ENCODE measurements at places on chromosomes 1 and 21.

- no peak for DNase-seq
Measured at GRCh38 chr1:4980211-4980610, 325.8 kb downstream of the AJAP1 start.

DNA sequence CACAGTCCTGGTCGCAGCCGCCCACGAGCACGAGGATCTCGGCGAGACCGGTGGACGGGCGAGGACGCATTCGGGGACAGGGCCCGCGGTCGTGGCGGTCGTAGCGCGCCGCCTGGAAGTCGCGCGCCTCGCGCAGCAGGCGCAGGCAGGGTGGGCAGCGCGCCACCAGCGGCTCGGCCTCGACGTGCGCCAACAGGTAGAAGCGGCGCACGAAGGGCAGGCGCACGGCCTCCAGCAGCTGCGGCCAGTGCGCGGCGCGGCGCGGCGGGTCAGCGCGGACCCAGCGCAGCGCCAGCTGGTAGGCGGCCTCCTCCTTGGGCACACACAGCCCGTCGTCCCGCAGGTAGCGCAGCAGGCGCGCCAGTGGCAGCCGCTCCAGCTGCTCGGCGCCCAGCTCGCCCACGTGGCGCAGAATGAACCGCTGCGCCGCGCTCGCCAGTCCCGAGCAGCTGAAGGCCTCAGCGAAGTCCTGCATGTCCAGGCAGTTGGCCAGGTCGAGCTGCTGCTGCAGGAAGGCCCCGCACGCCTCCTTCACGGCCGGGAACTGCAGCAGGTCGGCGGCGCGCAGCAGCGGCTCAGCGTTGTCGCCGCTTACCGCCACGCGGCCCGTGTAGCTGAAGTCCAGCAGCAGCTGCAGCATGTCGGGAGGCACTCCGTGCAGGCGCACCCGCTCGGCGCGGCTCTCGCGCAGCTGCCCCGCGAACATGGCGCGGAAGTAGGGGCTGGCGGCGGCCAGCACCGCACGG, 573 bp downstream of the KLHL21 start:
- DNase-seq = no peak

GRCh38 chr1:14334336-14335176, 263.9 kb upstream of the KAZN start:
- DNase-seq = no peak

- no peak for DNase-seq
Measured at GRCh38 chr1:115842948-115843347, 2.0 kb upstream of the NHLH2 start.

GRCh38 chr1:226676381-226676780, 62.7 kb downstream of the ITPKB start:
- no peak for DNase-seq

- no peak for DNase-seq
Measured at GRCh38 chr1:53781654-53782053, 42.7 kb upstream of the GLIS1 start.

GRCh38 chr1:70915258-70916033, 132.2 kb downstream of the PTGER3 start:
- no peak for DNase-seq

DNA sequence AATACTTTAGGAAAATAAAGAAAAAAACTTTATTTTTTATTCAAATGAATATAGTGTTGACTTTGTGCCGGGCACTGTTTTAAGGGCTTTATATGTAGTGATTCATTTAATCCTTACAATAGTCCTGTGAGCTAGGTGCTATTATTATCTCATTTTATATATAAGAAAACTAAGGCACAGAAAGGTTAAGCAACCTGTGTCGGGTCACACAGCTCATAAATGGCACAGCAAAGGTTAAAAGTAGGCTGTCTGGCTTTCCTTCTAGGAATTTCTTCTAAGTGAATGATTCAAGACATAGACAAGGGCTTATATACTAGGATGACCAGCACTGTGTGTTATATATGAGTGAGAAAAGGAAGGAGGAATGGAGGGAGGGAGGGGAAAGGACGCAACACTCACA, 35.4 kb downstream of the SEC16B start:
- DNase-seq = no peak

- DNase-seq = no peak
Measured at GRCh38 chr1:41245659-41246058, 3.6 kb upstream of the SCMH1 start.

GRCh38 chr1:30290581-30290980, 432.8 kb downstream of the MATN1 start:
- no peak for DNase-seq

GRCh38 chr1:58572690-58573089, 4.4 kb downstream of the TACSTD2 start:
- no peak for DNase-seq

- no peak for DNase-seq
Measured at GRCh38 chr1:187275985-187276575, 447.3 kb downstream of the PLA2G4A start.

GRCh38 chr1:43292216-43292615, 6.8 kb upstream of the C1orf210 start:
- no peak for DNase-seq

GRCh38 chr1:212106286-212106792, 70.8 kb downstream of the DTL start:
- DNase-seq = no peak

DNA sequence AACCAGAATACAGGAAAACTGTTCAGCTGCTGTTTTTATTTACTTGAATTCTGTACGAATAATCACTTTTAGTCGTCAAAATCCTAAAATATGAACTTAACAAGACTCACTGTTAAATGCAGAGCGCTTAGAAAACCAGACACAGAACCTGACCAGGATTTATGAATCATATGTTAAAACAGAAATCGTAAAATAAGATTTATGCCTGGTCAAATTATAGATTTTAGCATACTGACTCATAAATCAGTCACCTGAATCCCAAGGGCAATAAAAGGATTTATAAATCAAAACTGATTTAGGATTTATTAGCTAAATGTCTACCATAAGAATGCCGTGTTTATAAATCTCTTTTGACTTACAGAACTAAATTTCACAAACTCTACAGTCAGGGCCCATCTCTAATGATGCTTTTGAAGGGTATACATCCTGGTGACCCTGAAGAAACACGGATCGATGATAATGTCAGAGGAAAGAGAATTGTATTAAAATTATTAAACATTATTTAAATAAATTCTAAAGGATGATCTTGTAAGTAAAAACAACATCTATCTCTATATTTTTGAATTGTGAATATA, 28.8 kb downstream of the CYYR1 start:
- no peak for DNase-seq

DNA sequence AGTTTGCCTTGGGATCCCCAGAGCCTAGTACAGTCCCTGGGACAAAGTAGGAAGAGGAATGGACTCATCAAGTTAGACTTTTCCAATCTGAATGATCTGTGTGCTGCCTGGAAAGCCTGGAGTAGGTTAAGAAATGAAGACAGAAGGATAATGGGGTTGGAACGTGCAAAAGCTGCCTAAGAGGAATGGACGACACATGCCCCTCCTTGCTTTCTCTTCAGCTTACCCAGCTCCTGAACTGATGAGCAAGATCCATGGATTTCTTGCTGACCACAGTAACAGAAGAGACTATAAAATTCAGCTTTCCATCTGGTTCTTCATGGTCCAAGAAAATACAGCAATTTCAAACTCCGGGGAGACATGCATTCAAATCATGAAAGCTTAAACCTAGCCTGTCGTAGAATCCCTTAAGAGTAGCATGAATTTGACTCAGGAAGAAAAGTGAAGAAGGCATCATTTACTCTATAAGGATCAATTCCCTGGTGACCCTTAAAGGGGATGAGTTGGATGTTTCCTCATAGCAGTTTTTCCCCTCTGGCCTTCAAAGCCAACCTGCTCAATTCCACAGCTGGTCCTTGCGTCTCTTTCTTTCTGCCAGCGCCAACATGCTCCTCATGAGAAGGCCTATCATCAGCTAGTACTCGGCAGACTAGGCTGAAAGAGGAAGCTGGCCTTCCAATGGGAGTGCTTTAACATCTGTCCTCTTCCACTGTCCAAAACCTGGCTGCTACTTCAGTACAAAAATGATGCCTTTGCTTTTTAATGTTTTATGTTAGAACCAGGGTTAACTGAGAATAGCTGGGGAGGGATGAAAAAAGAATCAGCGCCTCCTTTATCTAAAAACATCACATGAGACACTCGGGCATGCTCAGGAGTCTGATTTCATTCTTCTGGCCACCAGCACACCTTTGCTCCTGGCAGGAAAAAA, 5.7 kb upstream of the PEF1 start:
- DNase-seq = no peak

DNA sequence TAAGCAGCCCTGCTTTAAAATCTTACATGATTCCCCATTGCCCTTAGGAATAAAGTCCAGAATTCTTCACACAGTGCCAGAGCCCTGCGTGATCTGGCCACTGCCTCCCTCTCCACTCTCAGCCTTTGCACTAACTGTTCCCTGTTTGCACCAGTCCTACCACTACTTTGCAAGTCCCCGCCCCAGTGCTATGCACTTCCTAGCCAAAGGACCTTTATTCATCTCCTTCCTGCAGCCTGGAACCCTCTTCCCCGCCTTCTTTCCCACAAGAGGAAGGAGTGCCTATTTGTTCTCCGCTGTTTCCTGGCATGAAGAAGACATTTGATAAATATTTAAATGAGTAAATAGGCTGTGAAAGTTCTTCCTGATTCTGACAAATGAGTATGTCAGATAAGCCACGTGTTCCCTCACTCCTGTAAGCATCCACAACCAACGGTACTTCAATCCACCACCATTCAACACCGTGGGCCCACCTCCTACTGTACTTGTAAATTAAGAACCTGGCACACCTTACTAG, 23.9 kb downstream of the CAPN8 start:
- no peak for DNase-seq

DNA sequence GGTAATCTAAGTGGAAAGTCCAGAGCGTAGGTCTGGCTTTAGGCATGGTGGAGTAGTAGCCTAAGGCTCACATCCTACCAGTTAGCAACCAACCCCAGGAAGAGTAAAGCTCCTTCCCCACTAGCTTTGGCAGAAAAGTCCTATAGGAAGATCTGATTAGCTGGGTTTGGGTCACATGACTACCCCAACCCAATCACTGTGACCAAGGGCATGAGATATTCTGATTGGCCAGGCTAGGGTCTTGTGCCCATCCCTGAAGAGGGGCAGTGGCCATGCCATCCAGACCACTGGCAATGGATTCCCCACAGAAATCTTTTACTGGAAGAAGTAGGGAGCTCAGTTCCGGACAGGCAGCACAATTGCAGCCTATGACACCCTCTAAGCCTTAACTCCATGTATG, 58.6 kb upstream of the CD34 start:
- no peak for DNase-seq

DNA sequence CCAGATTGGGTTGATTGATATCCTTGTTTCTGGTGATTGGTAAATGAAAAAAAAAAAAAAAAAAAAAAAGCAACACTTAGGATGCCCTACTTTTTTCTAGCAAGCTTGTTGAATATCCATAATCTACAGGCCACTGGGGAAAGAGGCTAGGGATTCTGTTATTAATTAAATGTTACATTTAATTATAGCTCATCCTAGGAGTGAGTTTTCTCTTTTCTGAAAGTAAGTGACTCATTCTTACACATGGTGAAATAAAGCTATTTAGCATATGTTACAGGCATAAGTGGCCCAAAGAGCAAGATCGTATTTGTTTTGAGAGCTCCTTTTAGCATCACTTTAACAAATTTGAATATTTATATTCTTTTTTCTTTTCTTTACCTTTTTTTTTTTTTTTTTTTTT, 94.5 kb downstream of the FNBP1L start:
- no peak for DNase-seq

GRCh38 chr1:209062863-209063262, 520.7 kb upstream of the CAMK1G start:
- DNase-seq = no peak

GRCh38 chr1:169312084-169312954, 55.3 kb downstream of the NME7 start:
- no peak for DNase-seq

DNA sequence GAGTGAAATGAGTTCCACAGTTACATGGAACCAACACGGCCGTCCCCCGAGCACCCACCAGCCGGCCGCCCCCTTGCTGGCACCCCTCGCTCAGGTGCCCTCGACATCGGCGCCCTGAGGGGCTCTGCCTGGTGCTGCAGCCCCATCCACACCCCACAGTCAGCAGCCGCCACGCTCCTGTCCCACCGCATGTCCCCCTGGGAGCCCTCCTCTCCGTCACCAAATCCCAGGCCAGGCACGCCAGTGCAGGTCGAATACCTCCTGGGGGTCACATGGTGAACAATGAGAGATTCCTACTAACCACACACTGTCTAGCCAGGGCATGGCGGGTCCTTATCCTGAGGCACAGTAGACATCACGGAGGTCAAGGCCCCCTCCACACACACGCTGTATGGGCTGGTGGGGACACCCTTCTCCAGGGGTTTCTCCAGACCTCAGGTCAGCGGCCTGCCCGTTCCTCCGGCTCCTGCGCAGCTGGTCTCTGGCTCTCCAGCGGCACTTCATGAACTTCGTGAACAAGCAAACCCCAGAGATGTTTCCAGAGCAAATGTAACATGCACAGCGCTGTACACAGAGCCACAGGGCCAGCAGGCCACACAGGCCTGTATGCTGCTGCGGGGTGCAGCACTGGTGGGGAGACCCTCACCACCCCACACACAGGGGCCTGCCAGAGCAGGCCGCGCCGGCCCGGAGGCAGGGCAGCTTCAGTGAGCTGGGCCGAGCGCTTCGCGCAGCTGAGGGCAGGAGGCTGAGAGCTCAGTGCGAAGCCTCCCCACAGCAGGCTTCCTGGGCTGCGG, 21.8 kb downstream of the POFUT2 start:
- DNase-seq = no peak

GRCh38 chr21:25956993-25957714, 213.4 kb downstream of the APP start:
- no peak for DNase-seq

DNA sequence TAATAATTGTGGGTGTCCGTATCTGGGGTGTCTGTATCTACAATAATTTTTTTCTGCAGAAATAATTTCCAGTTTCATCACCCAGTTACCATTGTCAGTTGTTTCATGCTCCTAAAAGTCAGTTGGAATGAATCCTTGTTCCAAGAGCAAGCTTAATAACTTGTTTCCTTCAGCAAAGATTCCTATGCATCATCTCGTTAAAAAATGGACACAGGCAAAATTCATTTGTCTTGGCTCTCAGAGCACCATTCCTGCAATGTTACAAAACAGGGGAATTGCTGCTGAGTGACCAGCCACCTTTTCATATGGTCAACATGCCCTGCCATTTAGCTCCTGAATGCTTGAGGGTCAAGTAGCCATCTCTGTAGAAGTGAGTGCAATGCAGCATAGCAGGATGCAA, 393.4 kb downstream of the KCNT2 start:
- no peak for DNase-seq

Data from activated effector memory CD4-positive, alpha-beta T cell treated with Interleukin-2 at 50 U/mL for 16 hours (primary cell).